ENCODE measurements at places on chromosomes 5 and 9.

GRCh38 chr9:128399861-128400260 lies 20.8 kb upstream of the CERCAM start:
- no peak for DNase-seq

DNA sequence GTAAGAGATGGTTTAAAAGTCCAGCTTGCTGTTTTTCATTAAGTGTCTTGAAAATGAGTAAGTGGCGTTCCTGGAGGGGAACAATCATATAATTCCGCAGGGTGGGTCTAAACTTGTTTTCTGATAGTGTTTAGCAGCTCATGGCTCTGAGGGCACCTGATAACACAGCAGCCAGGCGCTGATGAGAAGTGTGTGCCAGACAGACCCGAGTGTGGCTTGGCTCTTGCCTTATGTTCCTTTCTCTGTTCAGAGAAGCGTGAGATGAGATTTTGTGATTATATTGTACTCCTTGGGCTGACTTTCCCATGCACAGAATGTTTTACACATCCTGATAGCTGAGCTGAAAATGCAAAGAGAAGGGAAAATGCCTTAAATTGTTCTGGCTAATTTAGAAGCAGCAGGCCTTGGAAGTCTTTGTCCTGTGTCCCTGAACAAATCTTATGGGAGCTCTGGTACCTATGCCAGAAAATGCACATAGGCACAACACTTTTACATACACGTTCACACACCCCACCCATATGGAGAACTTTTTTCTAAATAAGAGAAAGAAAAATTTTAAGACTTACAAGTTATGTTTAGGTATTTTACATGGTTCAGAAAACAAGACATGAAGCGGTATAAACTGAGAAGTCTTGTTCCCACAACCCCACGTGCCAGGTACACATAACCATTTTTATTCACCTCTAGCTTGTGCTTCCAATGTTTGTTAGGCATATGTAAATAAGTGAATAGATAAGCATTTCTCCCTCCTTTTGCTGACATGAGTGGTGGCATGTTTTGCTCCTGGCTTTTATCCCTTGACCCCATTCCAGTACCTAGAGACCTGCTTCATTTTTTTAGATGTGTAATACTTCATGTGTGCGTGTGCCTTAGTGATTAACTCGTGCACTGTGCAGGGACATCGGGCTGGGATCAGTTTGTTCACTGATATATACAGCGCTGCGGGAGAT lies 152.2 kb upstream of the OTULINL start:
- DNase-seq = no peak

- DNase-seq = no peak
These were observed 2.4 kb downstream of the MTAP start for GRCh38 chr9:21804791-21805190.

DNA sequence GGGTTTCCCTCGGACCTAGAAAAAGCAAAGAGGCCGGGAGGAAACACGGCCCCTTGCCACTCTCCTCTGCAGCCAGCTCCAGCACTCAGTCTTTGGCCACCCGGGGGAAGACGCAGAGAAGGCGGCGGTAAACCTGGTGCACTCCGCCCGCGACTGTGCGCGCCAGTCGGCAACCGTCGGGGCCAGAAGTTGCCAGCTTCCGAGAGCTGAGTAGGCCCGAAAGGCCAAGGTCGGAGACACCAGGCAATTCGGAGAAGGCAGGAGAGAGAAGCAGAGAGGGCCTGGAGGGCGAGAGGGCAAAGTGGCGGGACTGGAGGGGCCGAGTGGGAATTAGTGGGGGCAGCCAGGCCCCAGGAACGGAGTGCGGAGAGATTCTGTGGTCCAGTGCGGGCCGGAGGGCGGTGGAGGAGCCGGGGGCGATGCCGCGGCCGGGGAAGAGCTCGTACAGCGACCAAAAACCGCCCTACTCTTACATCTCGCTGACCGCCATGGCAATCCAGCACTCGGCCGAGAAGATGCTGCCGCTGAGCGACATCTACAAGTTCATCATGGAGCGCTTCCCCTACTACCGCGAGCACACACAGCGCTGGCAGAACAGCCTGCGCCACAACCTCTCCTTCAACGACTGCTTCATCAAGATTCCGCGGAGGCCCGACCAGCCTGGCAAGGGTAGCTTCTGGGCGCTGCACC lies at the start of gene FOXB2:
TSS of gene FOXB2 (plus strand) at position 420 of the 690 bp plus-strand sequence. CDS start at position 420, 0 bp downstream.
- no peak for DNase-seq

DNA sequence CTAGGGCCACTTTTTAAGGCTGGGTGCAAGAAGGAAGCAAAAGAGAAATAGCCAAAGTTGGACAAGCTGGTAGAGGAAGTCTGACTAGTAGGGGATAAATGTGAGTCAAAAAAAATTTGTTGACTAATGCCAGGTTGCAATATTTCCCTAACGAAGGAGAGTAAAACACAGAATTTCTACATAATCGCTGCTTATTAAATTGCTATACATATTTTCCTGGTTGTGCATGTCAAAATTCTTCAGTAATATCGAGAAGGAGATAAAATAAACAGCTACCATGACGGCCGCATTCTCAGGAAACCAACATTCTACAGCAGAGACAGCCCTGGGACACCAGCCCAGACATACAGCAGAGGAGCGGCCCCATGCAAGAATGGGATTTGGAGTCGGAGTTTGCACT lies 148.3 kb downstream of the ESM1 start:
- no peak for DNase-seq

DNA sequence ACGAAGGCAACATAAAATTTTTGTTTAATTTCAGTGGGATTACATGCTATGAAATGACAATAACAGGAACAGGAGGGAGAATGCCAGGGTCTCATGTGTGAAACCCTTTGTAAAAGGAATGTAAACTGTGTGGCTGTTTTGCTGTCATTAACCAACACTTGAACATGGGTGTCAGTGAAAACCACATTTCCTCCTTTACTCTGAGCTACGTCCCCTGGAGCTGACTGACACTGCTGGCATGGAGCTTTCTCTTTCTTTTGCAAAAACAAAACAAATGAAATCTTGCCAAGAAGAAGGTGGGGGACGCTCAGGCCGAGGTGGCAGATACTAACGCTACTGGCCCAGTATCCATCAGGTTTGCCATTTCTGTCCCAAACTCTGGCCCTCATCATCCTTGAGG lies 121.4 kb downstream of the DMRT2 start:
- DNase-seq = no peak

- no peak for DNase-seq
These were observed 490.7 kb downstream of the CDH18 start for GRCh38 chr5:19497229-19497815.

- DNase-seq = no peak
These were observed 43.0 kb upstream of the GAS1 start for GRCh38 chr9:86990290-86990689.

DNA sequence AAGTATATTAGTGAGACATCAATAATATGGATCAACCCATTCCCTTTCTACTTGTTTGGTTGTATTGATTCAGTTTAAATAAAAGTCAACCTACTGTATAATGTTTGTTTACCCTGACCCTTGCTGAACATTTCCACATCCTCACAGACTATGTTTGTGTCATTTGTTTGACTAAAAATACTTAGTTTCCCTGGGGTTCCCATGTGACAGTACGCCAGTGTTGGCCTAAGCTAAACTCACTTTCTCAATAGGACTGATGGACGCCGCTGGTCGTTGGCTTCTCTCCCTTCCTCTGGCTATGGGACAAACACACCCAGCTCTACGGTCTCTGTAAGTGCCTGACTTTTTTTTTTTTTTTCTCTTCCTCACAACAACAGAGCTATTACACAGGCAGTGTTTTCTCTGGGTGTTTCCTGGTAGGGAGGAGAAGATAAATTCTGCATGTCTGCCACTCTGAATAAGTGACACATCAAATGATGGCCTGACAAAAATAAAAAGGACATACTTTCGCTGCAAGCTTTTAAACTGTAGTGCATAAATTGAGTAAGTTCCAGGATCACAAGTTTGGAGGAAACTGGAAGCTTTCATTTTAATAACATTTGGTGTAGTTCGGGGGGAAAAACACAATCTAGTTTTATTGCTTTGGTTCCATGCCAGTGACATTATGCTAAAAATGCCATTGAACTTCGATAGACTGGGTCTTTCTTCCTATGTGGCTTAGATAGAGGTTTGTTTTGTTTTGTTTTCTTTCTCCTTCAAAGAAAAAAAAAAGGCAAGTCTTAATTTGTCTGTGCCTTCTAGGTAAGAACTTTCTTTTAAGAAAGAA lies 101.0 kb downstream of the CD180 start:
- no peak for DNase-seq

DNA sequence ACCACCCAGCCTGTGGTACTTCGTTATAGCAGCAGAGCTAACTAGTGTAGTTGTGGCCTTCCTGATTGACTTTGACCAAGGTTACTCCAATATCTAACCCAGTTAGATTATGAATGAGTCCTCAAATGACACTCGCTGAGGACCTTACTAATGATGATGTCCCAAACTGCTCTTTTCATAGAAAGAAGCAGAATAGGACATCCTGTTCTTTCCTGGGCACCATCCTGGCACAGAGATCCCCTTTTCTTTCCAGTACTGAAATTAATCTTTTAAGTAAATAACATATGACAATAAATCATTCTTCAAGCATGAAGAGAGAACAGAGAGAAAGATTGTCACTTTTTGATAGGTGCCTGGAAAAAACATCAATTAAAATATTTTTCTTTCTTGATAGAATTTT lies 26.7 kb upstream of the SPINK14 start:
- no peak for DNase-seq

DNA sequence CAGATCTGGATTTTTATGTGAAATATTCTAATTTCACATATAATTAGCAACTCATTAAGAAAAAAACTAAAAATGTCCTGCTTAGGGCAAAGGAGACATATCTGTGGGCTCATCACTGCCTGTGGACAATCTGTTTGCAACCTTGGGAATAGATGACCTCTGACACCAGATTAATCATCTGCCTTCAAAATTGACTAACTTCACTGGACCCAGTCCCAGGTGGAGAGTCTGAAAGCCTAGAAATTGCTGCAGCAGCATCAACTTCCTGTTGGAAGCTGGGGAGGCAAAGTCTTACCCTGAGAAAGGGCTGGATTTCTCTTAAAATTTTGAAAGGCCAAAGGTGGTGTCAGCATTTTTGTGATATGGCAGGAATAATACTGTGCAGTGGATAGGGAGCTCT lies 76.3 kb upstream of the TNC start:
- DNase-seq = no peak

DNA sequence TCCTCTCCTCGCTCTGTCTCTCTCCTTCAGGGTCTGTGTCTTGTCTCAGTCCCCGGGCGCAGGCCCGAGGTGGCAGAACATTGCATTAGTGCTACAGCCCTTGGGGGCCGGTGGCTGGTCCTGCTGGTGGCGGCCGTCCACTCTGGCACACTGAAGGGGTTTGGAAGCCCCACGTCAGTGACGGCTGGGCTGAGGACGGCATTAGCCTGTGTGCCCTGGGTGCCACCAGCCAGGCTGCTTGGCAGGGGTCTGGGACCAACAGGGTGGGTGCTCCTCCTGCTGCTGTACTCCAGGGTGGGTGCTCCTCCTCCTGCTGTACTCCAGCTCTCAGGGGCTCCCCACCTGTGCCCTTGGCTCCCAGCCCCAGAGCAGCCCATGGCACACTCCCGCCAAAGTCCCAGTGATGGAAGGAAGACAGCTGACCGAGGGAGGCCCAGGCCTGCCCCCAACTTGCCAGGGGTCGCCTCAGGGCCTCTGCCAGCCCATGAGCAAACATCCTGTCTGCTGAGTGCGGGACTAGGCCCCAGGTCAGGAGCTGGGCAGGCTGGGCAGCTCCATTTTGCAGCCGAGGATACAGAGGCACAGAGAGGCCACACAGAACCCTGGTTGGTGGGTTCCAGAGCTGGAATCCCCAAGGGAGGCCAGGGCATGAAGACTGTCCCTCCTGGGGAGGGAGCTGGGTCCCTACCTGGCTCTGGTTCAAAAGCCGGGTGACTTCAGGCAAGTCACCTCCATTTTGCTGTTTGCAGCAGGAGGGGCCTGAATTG lies 27.3 kb downstream of the SARDH start:
- no peak for DNase-seq

DNA sequence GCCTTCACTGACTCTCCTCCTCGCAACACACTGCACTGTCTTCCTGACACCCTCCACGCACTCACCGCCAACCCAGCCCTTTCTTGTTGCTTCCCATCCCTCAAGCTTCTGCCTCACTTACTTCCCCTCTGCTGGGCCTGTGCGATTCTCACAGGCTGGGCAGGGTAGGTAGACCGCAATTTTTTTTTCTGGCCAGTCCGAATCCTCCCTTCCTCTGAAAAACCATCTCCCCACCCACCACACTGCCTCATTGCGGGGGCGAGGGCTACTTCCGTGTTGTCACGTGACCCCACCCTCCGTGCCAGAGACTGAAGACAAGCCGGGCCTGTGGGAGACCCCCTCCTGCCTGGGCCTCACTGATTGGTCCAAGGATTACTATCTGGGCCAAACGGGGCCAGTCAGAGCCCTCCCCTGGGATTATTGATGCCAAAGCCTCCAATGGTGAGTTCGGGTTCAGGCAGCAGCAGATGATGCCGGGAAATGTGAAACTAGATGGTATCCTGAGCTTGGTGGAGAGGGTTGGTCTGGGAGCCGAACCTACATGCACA lies 73.1 kb downstream of the STK10 start:
- DNase-seq = no peak

GRCh38 chr5:115627295-115627865 lies 1.5 kb upstream of the TMED7 start:
- peak; percentile 9 for DNase-seq

GRCh38 chr5:3024126-3024525 lies 272.6 kb upstream of the IRX2 start:
- DNase-seq = no peak

DNA sequence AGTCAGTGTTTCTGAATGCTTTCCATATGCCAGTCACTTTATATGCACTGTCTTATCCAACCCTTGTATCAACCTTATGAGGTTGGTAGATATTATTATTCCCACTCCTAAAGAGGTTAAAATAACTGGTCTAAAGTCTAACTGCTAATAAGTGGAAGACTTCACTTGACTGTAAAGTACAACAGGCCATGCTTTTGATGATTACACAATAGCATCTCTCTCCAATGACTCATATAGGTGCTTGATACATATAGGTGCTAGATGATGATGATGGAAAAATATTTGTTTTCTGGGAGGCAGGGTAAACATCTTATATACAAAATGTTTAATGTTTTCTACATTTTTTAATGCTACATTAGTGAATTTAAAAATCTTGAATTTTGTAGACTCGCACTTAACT lies 75.9 kb upstream of the NR3C1 start:
- no peak for DNase-seq

Measured in RKO (cell line).